Caki2 (cell line): ENCODE measurements at places on chromosomes 13 and 19. TPM values are rescaled to one million over a fixed set of nuclear protein-coding genes. Genes with fewer than 3 reads are reported as not detected.

ZBTB32 gene
- not detected in 2 replicates for total RNA-seq

KCTD15 gene
- 88.9 and 193 TPM in 2 replicates for total RNA-seq

FSD1 gene
- total RNA-seq = 12.7 and 15.8 TPM in 2 replicates

RNF17 gene
- not detected in 2 replicates for total RNA-seq

RASGRP4 gene
- not detected in 2 replicates for total RNA-seq

SULT2B1 gene
- total RNA-seq = 0.20 TPM in 1 of 2 replicates, not detected in the other

KLK3 gene
- not detected in 2 replicates for total RNA-seq

RPL18 gene
- 2,144 and 2,176 TPM in 2 replicates for total RNA-seq

DNA sequence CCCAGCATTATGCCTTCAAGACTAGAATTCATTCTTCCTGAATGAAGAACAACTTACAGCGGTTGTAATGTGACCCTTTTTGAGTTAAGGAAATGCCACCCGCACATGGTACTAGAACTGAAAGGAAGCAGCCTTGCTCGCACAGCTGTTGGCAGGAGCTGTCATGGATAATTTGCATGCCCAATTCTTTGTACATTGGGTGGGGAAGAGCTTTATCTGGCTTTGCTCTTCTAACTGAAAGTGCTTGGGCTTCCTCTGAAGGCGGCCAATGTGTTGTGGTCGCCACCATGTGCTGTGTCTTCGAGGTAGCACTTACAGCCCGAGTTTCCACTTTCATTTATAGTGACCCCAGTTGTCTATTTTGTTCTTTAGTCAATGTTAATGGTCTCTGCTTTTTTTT lies 3.4 kb downstream of the CCNE1 start:
- DNase-seq = no peak

GRCh38 chr13:71879129-71879535 lies 12.1 kb upstream of the DACH1 start:
- peak; percentile 26 for DNase-seq

DNA sequence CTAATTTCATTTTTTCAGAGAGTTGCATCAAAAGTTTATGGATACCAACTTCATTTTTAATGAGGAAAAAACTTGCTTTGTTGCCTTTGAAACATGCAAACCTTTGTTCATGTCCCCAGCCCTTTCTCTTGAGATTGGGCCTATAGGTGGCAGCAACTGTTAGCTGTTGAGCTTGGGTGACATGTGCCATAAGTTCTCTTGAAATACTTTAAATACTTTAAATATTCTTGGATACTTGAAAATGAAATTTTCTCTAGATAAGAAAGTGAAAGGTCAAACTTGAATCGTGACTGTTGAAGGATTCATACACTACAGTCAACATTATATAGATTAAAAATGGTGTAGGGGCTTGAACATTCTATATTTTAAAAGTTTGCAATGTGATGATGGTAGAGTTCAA lies 294.9 kb downstream of the NDFIP2 start:
- DNase-seq = peak; percentile 44

DNA sequence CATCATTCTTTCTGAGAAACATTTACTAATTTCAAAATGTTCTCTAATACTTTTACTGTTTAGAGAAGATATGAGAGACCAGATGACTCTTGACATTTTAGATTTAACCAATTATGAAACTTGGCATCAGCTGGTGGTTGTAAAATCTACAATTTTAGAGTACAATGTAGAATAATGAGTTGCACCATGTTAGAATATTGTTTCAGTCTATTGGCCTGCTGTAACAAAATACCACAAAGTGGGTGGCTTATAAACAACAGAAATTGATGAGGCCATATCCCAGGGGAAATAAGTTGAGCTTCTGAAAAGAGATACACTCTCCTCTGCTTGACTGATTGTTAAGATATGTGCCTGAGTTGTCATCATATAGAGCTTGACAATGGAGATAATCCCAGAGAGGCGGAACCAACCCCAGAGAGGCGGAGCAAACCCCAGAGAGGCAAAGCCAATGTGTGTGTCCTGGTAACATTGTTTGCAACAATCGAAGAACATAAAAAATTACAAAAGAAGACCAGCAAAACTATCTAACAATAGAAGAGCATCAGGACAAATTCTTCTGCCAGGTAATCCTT lies 373.0 kb upstream of the SLITRK1 start:
- no peak for DNase-seq

DNA sequence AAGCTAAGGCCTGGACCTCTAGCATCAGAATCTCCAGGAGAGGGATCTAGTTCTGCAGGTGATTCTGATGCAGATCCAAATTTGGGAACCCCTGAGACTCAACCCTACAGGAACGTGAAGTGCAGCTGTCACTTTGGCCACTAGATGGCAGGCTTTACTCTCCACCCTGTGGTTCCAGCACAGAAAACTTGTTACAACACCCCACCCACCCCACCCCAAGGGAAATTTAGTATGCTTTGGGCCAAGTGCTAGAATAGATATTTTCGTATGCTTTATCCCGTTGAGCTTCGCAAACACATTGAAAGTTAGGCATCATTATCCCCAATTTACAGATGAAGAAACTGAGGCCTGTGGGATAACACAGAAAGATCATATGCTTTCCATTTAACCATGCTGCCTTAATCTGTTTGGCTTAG lies 232.0 kb downstream of the B3GLCT start:
- DNase-seq = no peak

DNA sequence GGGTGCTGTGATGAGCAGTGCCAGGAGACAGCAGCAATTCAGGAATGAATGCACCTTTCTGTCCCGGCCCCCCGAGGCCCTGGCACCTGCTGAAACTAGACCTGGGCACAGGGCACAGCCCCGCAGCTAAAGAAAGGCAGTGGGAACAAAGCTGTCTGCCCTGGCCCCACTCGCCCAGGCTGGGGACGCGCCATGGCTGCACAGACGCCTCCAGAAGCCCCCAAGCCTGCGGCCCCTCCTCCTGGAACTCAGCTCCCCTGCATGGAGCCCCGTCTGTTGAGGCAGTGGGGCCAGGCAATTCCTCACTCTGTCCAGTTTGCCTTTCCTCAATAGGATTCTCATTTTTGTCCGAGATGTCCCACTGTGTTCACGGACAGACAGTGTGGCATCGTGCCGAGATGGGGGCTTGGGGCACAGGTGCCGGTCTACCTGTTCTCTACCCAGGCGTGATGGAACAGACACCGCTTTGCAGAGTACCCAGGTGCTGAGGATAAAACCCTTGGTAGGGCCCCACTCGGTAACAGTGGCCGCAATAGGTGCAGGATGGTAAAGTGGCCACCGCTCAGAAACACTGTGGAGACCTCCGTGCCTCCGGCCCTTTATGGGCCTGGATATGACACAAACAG lies 146.5 kb upstream of the SOX1 start:
- DNase-seq = no peak

DNA sequence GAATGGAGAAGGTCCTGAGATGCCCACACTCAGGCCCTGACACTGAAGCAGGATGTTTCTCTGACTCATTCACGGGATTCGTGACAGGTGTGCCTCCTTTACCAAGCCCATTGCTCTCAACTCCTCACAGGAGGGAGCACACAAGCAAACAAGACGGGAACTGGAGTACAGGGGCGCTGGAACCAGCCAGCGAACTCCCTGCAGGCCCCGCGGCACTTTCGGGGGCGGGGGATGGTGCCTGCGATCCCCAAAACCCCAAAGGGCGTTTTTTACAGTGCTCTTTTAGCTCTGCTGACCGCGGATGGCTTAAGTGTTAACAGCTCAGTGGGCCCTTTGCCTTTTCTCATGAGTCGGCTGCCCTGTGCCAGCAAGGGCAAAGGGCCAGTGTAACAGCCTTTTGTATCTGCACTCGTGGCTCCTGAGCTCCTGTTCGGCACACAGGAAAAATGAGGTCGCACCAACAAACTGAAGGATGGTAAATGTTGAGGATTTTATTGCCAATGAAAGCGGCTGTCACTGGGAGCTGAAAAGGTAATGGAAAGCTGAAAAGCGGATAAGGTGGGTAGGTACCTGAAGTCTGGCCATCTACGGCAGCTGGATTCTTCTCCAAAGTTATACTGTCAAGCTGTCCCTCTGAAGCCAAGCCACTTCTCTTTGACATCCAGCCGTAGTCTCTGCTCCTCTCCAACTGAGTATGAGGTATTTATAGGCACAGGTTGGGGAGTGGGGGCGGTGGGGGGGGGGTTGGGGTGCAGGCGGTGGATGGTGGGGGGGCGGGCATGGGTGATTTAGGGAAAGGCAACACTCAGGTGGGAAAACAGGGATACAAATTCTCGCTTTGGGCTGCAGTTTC lies 65.0 kb upstream of the TRPC4 start:
- DNase-seq = no peak
